ENCODE measurements at places on chromosomes 6 and 20.
A peak's percentile ranks its signal among the peaks of the same experiment; 100 is the strongest.

DNA sequence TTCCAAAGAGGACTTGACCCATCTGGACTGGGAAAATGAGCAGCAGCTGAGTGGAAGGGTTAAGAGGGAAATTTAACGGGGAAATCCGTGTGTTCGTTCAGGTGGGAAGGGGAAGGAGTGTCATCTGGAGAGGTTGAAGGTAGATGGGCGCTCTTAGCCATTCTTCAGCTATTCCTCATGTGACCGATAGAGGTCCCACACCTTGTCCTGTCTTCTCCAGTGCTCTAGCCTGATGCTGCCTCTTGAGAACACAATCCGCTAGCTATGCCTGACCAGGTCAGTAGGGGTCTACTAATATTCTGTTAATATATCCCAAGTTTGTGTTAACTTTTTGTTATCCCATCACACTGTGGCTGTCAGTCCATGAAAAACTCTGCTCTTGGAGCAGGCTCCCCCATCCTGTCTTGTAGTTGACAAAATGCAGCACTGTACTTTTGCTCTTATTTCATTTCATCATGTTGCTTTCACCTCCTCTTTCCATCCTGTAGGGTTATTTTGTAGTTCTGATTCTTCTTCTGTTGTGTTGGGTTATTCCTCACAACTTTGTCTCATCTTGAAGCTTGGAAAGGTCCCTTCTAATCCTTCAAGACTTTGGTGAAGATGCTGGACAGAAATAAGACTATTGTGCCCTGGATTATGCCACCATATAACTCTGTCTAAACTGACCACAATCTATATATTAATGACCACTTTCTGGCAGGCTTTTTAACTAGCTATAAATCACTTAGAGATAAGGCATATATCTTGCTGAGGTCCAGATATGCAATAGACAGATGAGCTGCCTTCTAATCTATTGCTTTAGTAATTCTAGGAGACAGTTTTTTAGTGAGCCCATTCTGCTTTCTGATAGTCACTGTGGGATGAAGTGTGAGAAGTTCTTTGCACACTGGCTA lies 123.4 kb upstream of the SUPT3H start:
- no peak for DNase-seq

GRCh38 chr6:53894091-53894490 lies 99.3 kb downstream of the LRRC1 start:
- no peak for DNase-seq

DNA sequence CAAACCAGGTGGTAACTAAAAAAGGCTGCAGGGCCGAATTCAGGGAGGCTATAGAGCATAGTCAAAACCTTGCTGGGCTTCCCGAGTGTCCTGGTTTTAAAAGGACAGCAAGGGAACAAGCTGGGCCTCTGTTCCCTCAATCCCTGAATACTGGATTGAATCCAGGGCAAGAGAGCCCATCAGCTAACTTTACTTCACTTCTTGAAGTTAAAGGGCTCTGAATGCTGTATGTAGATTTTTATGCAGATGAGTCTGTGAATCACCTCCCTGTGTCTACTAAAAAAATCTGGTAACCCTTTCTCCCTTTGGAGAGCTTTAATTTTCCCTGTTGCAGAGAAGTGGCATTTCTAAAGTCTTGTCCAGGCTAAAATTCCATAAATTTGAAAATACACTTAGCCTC lies 29.5 kb downstream of the LYRM4 start:
- no peak for DNase-seq

DNA sequence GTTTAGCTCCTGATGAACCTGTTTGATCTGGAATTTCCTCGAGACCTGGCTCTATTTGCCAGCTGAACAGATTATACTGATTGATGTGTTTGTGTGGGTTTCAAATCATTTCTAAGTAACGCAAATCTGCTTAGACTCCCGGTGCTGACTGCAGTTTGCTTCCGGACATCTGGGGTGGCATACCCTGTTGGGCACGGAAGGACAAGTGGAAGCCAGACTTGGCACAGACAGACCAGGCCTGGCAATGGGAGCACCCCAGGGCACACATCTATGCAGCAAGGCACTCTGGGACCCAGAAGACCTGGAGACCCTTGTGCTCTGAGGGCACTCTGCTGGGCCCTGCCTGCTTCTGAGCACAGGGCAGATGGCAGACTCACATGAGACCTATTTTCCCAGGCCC lies 433.7 kb upstream of the CHD6 start:
- DNase-seq: no peak

- no peak for DNase-seq
Measured at GRCh38 chr20:50274570-50275430, 84.2 kb downstream of the CEBPB start.

- DNase-seq: peak; percentile 91
Measured at GRCh38 chr6:151044465-151045441, 179.3 kb downstream of the MTHFD1L start.

DNA sequence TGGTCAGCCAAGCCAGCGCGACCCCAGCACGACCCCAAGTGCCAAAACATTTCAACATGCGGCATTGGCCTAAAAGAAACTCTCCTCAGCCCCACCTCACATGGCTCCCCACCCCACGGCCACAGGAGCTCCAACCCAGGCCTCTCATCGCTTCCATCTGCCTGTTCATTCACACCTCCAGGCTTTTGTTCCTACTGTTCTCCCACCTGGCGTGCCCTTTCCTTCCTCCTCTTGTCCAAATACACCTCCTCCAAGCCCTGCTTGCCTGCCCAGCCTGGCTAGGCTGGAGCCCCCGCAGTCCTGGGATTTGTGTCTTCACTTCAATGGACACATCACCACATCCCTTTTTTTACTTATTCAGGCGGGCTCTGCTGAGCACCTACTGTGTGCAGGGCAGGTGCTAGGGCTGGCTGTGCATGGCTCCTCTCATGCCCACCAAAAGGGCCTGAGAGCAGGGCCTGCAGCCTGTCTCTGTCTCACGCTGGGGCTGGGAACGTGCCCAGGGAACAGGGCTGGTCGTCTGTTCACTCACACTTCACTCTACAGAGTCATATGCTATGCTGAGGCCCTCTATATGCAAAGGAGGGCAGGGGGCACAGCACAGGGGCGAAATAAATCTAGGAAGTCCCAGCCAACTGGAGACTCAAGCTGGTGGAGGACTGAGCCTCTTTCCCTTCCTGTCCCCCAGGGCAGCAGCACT lies 61.1 kb downstream of the GRM4 start:
- no peak for DNase-seq

DNA sequence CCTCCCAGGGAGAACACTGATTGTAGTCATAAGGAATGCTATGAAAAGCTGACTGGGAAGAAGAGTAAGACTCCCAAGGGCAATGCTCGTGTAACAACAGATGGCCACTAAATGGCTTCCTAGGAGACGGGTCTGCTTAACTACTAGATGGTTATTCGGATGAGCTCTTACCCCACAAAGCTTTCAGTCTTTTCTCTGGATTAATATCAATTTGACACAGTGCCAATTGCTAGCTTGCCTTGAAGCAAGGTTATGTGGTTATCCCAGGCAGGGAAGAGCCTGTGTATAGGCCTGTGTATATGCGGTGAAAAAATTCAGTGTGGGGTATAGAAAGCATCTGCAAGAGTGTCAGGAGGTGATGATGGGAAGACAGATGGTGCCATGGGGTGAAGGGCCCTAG lies 86.4 kb upstream of the NOX3 start:
- no peak for DNase-seq

GRCh38 chr6:72770959-72771358 lies 149.1 kb downstream of the KCNQ5 start:
- no peak for DNase-seq

GRCh38 chr6:35673755-35674154 lies 15.0 kb downstream of the FKBP5 start:
- no peak for DNase-seq

DNA sequence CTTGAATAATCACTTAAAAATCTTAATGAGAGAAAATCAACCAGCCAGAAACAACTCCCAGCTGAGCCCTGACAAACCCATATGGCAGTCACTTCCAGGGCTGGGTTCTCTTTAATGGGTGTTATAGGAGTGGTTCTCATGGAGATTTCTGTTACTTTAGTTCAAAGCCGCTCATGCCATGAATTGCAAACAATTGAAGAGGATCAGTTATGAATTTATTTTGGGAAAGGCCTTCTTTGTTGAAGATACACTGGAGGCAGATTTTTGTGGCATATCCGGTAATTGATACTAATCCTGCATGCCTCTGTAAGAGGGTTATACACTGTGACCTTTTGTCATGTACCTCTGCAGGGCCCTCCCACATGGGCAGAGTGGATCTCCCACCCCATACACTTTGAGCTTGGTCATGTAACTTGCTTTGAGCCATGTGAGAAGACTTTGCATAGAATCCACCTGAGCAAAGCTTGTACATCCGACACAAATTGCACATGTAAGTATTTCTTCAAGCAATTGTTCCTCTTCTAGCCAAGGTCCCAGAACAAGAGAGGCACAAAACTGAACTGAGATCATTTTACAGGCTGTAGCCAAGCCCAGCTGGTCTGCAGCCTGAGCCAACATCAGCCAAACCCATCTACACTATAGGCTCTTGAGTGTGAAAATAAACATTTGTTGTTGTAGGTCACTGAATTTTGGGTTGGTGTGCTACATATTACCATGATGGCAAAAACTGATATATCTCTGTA lies 492.3 kb downstream of the PREX1 start:
- no peak for DNase-seq

DNA sequence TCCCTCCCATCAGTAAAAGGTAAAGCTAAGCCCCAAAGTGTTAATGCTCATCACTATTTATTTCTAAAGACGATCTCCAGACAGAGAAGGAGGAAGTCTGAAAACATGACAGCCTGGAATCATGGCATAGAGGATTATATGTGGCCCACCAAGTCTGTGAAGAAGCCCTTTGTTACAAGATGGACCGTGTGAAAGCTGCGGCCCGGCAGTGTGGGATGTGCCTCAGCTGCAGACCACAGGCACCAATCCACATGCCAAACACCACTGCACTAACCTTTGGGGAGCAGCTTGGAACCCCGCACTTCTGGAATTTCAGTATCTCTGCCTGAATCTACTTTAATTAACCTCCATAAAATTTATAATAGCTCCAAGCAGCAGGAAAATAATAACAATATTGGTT lies 90.4 kb downstream of the SLC23A2 start:
- DNase-seq: no peak

DNA sequence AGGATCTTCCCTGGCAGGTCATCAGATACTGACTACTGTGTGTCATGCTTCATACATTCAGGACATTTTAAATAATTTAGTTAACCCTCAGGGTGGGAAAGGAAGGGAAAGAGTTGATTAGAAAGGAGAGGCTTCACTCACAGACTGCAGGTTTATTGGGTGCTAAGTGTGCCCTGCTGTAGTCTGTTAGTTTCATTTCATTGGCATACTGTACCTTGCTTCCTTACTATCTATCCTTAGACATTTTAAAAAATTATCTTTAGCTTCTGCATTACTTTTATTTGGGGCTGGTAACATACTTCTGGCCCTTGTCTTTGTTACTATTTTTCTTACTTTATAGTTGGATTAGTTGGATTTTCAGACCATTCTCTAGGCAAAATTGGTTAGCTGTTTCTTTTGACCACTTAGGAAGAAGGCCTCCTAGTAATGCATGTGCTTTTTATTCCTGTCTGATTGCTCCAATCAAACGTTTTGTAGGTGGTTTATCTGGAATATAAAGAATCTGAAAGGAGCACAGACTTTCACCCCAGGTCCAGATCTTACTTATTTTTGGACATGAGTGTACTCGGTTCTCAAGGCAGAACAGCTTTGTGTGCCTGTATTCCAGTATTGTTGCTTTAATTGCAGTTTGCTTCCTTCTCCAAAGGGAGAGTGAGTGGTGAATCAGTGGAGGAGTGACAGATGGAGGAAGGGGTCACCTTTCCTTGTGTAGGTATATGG lies 82.7 kb upstream of the PRDM1 start:
- no peak for DNase-seq

GRCh38 chr6:41352396-41352795 lies 17.0 kb downstream of the NCR2 start:
- DNase-seq: no peak

GRCh38 chr6:153962555-153962954 lies 76.5 kb upstream of the OPRM1 start:
- DNase-seq: no peak

GRCh38 chr20:48260129-48260756 lies 475.0 kb upstream of the SULF2 start:
- DNase-seq: no peak

DNA sequence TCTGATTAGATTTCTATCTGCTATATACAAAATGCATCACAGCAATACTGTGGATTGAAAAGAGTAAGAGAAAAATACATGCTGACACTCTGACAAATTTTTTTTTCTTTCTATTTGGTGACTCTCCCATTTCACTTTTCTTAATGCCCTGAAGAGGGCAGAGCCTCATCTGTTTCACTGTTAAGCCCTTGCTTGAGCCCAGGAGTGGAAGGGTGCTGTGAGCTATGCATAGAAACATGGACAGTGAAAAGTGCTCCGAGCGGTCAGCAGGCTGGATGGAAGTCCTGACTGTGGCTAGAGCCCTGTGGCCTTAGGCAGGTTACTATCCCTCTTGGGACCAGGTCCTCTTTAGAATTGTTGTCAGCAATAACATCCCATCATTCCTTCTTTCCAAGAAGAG lies 17.4 kb upstream of the CSE1L start:
- DNase-seq: peak; percentile 27

DNA sequence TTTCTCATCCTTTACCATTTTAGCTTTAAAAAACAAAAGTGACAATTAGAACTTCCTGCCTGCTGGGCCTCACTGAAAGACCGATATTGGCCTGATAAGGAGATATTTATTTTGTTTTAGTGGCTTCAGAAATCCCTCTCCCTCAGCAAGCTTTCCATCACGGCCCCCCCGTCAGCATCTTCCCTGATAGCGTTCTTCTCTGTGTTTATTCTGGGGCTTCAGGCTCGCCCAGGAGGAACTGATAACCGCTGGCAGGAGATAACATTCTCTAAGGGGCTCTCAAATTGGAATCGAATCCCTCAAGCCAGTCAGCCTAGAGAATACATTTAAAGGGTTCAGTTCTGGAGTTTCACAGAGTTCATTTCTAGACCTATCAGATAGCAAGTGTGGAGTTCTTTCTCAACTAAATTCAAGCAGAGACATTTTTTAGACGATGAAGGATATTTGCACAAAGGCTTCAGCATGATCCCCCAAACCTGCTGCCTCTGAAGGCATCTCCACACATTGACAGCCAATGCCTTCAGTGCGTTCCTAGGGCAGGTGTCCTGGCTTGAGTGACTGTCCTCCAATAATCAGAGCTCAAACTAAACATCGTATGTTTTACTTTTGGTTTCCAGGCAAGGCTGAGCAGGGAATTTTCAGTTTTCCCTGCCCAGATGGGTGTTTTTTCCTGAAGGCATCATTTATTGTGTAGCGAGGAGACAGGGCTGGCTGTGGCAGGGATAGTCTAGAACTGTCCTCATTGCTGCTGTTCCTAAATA lies 17.0 kb downstream of the PRDM1 start:
- DNase-seq: no peak

DNA sequence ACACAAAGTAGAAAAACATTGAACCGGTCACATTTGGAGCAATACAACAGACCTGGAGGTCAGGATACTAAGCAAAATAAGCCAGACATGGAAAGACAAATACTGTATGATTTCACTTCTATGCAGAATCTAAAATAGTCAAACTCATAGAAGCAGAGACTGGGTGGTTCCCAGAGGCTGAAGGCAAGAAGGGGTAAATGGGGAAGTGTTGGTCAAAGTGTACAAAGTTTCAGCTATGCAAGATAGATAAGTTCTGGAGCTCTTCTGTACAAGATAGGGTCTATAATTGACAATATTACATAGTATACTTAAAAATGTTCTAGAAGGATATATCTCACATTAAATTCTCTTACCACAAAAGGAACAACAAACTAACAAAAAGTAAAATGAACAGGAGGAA lies 70.3 kb downstream of the TMEM244 start:
- DNase-seq: no peak

All from ACHN (cell line).